ENCODE measurements at places on chromosomes 16 and 17.
A peak's percentile ranks its signal among the peaks of the same experiment; 100 is the strongest.

- DNase-seq: no peak
These were observed 93.8 kb downstream of the SALL1 start for GRCh38 chr16:51057102-51057793.

DNA sequence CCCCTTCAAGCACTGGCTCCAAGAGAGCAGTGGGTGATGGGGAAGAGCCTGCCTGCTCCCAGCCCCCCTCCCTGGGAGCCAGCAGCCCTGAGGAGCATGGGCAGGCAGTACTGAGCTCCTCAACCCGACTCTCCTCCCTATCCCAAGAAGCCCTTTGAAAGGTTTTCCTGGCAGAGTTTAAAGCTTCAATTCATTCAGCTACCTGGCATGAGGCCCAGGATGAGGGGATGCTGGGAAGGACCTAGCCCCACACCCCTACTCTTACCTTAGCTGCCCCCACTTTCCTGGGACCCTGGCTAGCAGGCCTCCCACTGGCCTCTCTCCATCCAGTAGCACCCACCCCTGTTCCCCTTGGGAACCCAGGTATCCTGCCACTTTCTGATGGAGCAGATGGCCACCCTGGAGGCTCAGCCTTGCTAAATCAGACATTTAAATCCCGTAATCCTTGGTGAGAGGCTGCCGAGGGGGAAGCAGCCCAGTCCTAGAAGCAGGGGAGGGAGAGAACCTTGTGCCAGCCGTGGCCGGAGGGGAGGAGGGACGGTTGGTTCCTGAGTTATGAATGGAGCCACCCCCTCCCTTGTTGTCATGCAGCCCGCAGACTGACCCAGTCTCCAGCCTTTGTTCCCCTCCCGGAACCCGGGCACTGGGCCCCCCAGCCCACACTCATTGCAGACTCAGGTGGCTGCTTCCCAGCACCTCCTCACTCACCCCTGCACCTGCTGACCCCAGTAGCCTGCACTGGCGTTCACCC is 17.1 kb downstream of the ATP1B2 start:
- DNase-seq: no peak

GRCh38 chr16:54817432-54817831 is 113.2 kb upstream of the IRX5 start:
- DNase-seq: no peak

- no peak for DNase-seq
These were observed 42.0 kb upstream of the SLC6A2 start for GRCh38 chr16:55613613-55614335.

DNA sequence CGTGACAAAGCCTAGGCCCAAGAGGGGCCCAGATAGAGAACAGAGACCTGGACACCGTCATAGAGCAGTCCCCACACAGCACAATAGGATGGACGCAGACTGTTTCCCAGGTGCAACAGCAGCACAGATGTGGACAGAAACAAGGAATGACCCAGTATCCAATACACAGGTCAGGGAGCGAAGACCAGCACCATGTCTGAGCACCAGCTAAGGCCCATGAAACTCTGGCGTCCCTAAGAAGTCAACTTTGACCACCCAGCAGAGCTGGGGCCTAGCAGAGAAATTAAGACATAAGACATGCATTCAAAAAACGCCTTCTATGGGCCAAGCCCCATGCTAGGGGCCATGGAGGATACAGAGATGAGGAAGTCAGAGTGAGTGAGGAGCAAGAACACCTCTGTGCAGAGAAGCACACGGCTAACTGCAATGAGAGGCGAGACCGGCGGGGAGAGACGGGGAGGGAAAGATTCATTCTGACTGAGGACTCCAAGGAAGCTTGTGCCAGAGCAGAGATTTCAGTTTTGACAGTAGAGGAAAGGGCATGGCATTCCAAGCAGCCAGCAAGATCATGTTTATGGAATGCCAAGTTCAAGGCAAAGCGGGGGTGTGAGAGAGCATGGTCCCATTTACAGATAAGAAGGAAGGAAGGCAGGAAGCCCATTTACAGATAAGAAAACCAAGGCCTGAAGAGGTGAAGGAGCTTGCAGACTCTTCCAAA is 50.8 kb downstream of the PITPNM3 start:
- no peak for DNase-seq

DNA sequence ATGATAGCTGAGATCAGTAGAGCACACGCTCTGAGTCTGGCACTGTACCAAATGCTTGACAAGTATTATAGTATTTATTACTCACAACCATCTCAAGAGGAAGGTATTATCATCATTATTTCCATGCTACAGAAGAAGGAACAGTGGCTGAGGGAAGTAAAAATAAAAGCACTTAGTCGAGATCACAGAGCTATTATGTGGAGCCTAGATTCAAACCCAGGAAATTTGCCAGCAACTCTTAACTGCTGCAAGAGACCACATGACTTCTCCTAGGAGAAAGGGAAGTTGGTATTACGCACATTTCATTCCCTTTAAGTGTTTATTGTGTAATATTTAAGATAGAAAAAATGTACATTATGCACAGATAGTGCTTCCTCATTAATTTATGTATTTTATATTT is 1.0 kb upstream of the RHOT1 start:
- peak; percentile 96 for DNase-seq

GRCh38 chr17:869086-869485 is 86.9 kb downstream of the MRM3 start:
- DNase-seq: peak; percentile 29

GRCh38 chr16:67011274-67011673 is 17.7 kb upstream of the CBFB start:
- no peak for DNase-seq

- peak; percentile 54 for DNase-seq
These were observed 1.5 kb upstream of the SREBF1 start for GRCh38 chr17:17837966-17838962.

- no peak for DNase-seq
These were observed 1736.4 kb downstream of the TP53TG3F start for GRCh38 chr16:35195864-35196216.

All from suppressor macrophage treated with lipopolysaccharide for 1 hour (primary cell).